ENCODE measurements at places on chromosomes 1 and 21.

GRCh38 chr1:103208844-103209243 lies 100.5 kb upstream of the COL11A1 start:
- DNase-seq = no peak

DNA sequence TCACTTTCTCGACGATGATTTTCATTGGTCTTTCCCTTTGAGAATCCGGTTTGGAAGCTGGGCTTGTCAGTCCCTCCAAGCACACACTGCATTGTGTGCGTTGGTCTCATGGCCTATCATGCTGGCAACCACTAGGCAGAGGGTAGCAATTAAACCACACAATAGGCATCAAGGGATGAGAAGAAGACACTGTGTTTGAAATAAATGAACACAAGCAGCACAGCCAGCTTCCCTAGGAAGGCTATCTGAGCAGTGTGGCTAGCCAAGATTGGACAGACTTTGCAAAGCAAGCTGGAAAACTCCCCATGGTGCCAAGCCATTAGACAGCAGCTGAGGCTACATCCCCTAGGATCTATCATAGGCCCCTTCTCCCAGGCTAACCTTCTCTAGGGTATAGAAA lies 288.7 kb downstream of the NUF2 start:
- DNase-seq = no peak

DNA sequence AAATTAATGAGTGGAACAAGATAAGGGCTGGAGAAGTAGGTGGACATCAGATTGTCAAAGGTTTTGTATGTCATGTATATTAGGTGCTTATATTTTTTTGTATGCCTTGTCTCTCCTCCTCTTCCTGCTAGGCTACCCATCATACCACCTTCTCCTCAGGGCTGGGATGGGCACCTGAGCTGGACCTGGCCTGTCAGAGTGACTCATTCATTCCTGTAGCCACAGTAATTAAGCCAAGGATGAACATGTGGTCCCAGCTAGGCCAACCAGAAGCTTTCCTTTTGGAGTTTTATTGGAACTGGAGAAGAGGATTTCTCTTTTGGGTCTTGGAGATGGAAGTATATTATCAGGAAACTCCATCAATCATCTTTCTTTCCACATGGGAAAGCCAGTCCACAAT lies 21.2 kb downstream of the PTGS2 start:
- no peak for DNase-seq

GRCh38 chr1:30872948-30873263 lies 35.7 kb downstream of the SDC3 start:
- DNase-seq = no peak

- no peak for DNase-seq
Measured at GRCh38 chr1:11796036-11796828, 9.5 kb downstream of the MTHFR start.

Data from pulmonary artery endothelial cell (primary cell).